NCI-H526 treated with DMSO at 0.1 percent for 48 hours (cell line): ENCODE measurements at places on chromosomes 6 and 20.

- no peak for DNase-seq
Observed at GRCh38 chr20:25025986-25026605, 31.8 kb downstream of the ACSS1 start.

GRCh38 chr6:164066335-164066734, 651.8 kb downstream of the QKI start:
- DNase-seq: no peak

DNA sequence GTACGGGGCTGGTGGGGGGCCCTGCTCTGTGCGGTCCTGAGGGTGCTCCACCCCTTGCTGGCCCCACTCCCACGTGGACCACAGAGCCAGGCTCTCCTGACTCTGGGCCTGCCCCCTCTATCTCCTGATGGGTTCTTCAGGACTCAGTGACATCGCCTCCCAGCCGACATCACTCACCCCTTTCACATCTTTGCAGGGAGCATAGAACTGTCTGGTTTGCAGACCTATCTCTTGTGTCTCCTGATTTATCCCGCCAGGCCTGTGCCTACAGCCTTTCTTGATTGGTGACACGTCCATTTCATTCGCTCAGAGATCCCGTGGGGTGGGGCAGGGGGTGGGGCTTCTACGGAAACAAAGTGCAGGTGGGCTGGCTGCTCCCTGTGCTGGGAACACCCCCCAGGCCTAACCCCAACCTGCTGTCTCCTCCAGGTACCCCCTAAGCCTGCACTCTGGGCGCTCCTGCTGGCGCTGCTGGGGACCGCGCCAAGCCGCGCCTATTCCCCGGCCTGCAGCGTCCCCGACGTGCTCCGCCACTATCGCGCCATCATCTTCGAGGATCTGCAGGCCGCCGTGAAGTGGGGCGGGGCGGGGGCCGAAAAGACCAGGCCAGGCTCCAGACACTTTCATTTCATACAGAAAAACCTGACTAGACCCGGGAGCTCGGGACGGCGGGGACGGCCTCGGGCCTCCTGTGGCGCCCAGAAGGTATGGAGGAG, 1.7 kb downstream of the C20orf204 start:
- DNase-seq: no peak

DNA sequence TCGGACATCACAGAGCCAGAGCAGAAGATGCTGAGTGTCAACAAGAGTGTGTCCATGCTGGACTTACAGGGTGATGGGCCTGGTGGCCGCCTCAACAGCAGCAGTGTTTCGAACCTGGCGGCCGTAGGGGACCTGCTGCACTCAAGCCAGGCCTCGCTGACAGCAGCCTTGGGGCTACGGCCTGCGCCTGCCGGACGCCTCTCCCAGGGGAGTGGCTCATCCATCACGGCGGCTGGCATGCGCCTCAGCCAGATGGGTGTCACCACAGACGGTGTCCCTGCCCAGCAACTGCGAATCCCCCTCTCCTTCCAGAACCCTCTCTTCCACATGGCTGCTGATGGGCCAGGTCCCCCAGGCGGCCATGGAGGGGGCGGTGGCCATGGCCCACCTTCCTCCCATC, 11.4 kb upstream of the ZBTB9 start:
- DNase-seq: no peak

DNA sequence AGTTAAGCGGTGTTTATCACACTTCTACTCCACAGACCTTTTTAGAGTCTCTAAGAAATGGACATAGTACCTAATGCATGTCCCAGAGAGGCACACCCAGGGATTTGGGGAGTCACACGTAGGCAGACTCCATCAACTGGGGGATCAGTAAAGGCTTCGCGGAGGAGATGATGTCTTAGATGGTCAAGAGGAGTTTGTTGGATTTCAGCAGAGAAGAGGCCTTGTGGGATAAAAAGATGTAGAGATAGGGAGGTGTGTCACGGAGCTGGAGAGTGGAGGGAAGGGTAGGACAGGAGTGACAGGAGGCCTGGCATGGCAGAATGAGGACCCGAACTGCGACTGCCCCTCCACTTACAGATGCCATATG, 9.1 kb downstream of the DYNLRB1 start:
- DNase-seq: no peak

GRCh38 chr6:35736253-35736894, 458 bp upstream of the ARMC12 start:
- peak; percentile 22 for DNase-seq

- DNase-seq: no peak
Observed at GRCh38 chr20:19741924-19742323, 16.1 kb upstream of the RIN2 start.

DNA sequence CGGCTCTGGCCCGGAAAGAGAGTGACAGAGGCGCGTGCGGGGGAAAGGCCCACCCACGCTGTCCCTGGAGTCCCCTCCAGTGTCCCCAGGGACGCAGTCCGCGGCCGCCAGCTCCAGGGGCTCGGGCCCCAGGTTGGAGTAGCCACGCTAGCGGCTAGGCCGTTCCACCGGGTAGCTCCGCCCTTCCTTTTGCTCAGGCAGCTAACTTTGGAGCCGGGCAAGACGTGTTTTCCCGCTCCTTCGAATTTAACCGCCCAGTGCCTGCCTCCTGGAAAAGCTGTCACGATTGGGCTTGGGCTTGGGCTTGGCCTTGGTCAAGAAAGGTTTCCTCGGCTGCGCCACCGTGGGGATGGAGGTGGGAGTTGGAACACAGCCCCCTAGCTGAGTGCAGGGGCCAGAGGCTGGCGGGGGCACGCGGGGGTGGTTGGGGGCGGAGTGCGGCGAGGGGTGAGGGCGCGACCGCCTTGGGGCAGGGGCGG, 4.7 kb downstream of the LINC00237 start:
- peak; percentile 39 for DNase-seq

DNA sequence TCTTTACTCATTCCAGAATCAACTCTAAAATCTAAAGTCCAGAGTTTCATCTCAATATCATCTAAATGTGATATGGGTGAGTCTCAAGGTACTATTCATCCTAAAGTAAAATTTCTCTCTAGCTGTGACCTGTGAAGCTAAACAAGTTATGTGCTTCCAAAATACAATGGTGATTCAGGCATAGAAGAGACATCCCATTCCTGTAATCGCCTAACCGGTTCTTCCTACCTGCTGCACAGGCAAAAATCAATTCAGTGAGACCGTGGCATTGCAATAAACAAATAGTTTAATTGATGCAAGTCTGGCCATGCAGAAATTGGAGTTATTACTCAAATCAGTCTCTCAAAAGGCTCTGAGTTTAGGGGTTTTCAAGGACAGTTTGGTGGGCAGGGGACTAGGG, 232.8 kb downstream of the UBE3D start:
- DNase-seq: no peak

DNA sequence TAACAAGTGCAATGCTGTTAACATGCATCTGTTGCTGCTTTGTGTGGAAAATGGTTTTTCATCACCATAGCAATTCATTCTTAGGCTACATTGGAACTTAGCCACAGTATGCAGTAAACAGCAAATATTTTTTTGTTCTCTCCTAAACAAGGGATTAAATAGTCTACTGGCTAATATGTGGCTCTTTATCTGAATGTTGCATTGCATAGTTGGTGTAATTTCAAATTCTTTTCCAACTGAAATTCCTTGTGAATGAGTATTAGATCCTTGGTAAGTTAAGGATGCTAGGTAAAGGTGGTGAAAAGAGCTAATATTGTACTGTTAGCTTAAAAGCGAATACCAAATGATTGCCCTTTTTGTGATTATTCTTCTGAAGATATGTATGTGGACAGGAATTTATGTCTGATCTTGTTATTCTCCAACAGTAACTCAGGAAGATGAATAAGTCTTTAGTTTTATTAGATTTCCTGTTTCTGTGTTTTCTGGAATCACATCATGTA, 958 bp downstream of the MLIP start:
- DNase-seq: no peak

- no peak for DNase-seq
Observed at GRCh38 chr6:116476002-116476678, 15.0 kb downstream of the CALHM6 start.

DNA sequence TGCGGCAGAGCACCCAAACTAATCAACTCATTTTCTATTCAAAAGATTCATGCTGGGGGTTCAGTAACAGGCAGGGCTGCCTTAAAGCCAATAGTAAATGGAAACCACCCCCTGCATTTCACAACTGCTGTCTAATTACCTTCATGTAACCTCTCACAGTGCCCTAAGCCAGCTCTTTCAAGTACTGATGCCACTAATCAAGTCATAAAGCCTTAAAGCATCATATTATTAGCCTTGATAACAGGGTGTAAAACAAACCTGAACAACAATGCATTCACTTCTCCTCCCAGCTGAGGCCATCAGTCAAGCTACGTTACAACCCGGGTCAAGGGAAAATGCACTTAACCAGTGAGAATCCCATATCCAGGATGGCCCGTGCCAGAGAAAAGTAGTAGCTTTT, 33.0 kb downstream of the TRERF1 start:
- DNase-seq: no peak
